ENCODE measurements at places on chromosomes 3 and 15. TPM values are rescaled to one million over a fixed set of nuclear protein-coding genes. Genes with fewer than 3 reads are reported as not detected.

PRSS50 gene
- not detected for total RNA-seq

ANKRD63 gene
- total RNA-seq: not detected

GOLGA6B gene
- 0.40 TPM for total RNA-seq

ATP13A4 gene
- not detected for total RNA-seq

SEMA7A gene
- 1.1 TPM for total RNA-seq

GAP43 gene
- 2.1 TPM for total RNA-seq

SLC27A2 gene
- total RNA-seq: not detected

HIGD2B gene
- not detected for total RNA-seq

FANCD2OS gene
- total RNA-seq: not detected

DUOX1 gene
- 2.7 TPM for total RNA-seq

GP5 gene
- not detected for total RNA-seq

SERPINI2 gene
- not detected for total RNA-seq

MASP1 gene
- total RNA-seq: 2.3 TPM

MYLK gene
- 2,511 TPM for total RNA-seq

All from gastroesophageal sphincter (tissue), 4 donors.